Stimulated activated CD4-positive, alpha-beta T cell treated with anti-CD3 and anti-CD28 coated beads, Interleukin-12 subunit alpha, Interleukin-12 subunit beta, amount 100 ng/mL, for 48 hours (primary cell): ENCODE measurements at places on chromosomes 7 and 10.

DNA sequence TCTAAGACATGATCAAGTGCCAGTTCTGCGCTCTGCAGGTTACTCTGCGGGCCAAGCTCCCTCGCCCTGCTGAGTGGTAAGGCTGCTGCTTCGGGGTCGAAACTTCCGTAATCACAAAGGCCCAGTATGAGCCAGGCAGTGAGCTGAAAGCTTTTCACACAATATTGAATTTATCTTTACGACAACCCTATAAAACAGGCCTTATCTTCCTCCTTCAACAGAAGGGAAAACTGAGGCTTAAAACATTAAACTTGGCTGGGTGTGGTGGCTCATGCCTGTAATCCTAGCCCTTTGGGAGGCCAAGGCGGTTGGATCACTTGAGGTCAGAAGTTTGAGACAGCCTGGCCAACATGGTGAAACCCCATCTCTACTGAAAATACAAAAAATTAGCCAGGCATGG lies 83.3 kb downstream of the FAM107B start:
- no peak for DNase-seq

GRCh38 chr10:95730233-95730632 lies 25.7 kb upstream of the ENTPD1 start:
- no peak for DNase-seq

GRCh38 chr7:74457007-74457406 lies 3.3 kb downstream of the GTF2IRD1 start:
- DNase-seq: no peak

- no peak for DNase-seq
Observed at GRCh38 chr7:133784486-133785001, 342.6 kb upstream of the LRGUK start.

GRCh38 chr10:71831646-71832552 lies 19.2 kb downstream of the PSAP start:
- DNase-seq: no peak

GRCh38 chr7:106504645-106505044 lies 156.3 kb downstream of the CCDC71L start:
- no peak for DNase-seq

GRCh38 chr7:54689394-54690049 lies 69.5 kb downstream of the SEC61G start:
- no peak for DNase-seq

GRCh38 chr7:43639858-43640491 lies 57.1 kb downstream of the STK17A start:
- DNase-seq: no peak

DNA sequence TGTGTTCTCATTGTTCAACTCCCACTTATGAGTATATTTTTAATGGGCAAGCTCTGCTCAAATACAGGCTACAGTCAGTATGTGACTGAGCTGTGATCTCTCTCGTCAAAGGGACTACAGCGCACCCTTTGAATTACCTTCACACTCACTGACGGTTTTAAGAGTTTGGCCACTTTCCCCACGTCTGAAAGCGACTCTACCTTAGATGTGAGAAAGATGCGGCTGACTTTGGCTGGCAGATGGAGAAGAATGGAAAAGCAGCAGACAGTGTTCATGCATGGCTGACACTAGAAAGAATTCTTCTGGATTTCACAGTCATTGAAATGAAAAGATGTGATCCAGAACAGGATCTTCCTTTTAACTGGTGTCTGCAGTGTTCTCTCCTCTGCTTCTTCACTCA lies 2.0 kb upstream of the ATRNL1 start:
- DNase-seq: no peak

GRCh38 chr10:120365872-120366271 lies 91.2 kb upstream of the PLPP4 start:
- DNase-seq: no peak

DNA sequence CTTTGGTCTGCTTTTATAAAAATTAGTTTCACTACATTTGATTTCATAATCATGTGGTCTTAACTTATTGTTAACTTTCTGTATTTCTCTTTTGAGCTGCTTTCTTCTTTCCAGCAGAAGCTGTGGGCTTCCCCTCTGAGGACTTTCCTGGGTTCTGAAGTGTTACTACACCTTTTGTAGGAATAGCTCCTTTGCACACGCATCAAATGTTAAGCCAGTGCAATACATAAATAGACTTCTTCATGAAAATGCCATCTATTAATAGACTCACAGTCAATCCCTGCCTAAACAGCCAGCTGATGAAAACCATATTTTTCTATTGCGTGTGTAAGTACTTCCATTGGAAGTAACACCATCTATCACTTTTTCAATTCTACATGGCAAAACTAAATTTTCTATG lies 1.5 kb downstream of the ABCB4 start:
- no peak for DNase-seq

DNA sequence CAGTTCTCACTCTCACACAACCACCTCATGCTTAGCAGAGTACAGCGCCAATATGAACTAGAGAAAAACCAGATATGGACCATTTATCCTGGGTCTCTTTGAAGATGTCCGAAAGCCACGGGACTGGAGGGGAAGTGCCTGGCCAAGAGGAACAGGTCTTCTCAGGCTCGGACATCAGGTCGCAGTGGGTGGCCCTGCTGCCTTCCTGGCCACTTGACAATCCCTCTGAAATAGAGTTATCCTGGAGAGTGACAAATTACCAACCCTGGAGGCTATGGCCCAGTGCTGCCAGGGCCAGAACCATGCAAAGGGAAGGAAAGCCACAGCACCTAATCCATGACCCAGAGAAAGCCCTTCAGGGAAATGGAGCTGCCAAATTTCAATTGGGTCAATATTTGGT lies 646.8 kb upstream of the NRP1 start:
- no peak for DNase-seq
